ENCODE measurements at places on chromosomes 16 and 17. TPM values are rescaled to one million over a fixed set of nuclear protein-coding genes. Genes with fewer than 3 reads are reported as not detected.
A peak's percentile ranks its signal among the peaks of the same experiment; 100 is the strongest.

The FGF11 gene
- 3.0 TPM for total RNA-seq

GRCh38 chr17:38587947-38588787 lies 17.6 kb downstream of the SRCIN1 start:
- peaks cover 26% of the 10 kb centered on the region for H3K4me1 ChIP-seq
- no peaks in the 10 kb centered on the region for H3K36me3 ChIP-seq
- peaks cover 2% of the 10 kb centered on the region for H3K27me3 ChIP-seq
- no peak for DNase-seq

The KRTAP2-3 gene
- not detected for total RNA-seq

The KRT40 gene
- total RNA-seq, result not detected

GRCh38 chr16:9090101-9090959 lies 1.1 kb upstream of the HAPSTR1 start:
- peak overlapping the region; percentile 84 for H3K27ac ChIP-seq
- DNase-seq, result no peak
- H3K4me3 ChIP-seq, result peak overlapping the region; percentile 73

DNA sequence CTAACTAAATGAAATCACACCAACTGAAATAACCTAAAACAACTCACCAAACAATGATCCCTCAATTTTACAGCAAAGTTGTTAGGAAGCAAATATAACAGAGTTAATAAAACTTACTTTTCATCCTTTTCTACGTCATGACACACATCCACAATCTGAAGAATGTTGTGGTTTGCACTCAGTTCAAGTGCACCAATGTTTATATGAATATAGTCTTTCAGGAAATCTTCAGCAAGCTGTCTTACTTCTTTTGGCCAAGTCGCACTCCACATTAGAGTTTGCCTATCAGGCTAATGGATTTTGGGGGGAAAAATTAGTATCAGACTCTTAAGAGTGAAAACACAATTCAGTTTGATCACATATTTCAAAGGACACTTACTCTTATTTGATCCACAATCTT lies 3.3 kb downstream of the DDX5 start:
- no peak overlapping the region for H3K27ac ChIP-seq
- peaks cover 7% of the 10 kb centered on the region for H3K4me1 ChIP-seq
- no peak for DNase-seq
- peaks cover 45% of the 10 kb centered on the region for H3K36me3 ChIP-seq
- no peaks in the 10 kb centered on the region for H3K27me3 ChIP-seq

The MYH2 gene
- not detected for total RNA-seq

GRCh38 chr17:43360739-43361505 lies 37.9 kb upstream of the ARL4D start:
- peak; percentile 100 for DNase-seq
- no peaks in the 10 kb centered on the region for H3K4me1 ChIP-seq
- H3K27me3 ChIP-seq, result no peaks in the 10 kb centered on the region
- no peaks in the 10 kb centered on the region for H3K36me3 ChIP-seq
- peak overlapping the region; percentile 73 for H3K4me3 ChIP-seq

DNA sequence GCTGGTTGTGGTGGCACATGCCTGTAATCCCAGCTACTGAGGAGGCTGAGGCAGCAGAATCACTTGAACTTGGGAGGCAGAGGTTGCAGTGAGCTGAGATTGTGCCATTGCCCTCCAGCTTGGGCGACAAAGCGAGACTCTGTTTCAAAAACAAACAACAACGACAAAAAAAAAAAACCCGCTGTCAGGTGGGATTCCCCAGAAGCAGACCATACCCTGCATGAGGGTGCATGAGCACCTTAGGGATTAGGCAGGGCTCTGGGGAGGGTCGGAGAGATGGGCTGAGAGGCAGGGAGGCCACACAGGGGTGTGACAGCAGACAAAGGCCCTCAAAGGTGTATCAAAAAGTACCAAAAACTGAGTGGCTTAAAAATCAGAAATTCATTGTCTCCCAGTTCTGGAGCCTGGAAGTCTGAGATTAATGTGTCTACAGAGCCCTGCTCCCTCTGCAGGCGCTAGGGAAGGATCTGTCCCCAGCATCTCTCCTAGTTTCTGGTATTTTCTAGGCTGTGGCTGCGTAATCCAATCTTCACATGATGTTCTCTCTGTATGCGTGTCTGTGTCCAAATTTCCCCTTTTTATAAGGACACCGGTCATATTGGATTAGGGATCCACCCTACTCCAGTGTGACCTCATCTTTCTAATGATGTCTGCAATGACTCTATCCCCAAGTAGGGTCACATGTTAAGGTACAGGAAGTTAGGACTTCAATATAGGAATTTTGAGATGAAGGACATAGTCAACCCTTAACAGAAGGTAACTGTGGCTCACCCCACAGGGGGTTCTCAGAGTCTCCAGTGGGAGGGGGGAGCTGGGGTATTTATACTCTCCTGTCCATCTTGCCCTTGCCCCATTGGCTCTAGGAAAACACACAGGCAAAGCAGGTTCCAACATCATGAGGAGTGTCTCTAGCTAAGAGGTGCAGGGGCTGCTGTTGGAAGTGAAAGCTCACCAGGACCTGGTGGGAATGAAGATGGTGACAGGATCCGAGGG lies 13.6 kb upstream of the TVP23A start:
- H3K4me1 ChIP-seq, result peaks cover 61% of the 10 kb centered on the region
- H3K4me3 ChIP-seq, result no peak overlapping the region
- no peak for DNase-seq
- peak overlapping the region; percentile 51 for H3K27ac ChIP-seq

The FZD2 gene
- 4.3 TPM for total RNA-seq

GRCh38 chr17:82414548-82415281 lies 3.4 kb upstream of the HEXD start:
- DNase-seq, result no peak
- H3K27ac ChIP-seq, result no peak overlapping the region
- H3K4me1 ChIP-seq, result 0 out of 2 replicates have a peak, but pooled peaks cover 5% of the 10 kb centered on the region
- no peaks in the 10 kb centered on the region for H3K36me3 ChIP-seq

GRCh38 chr17:28575126-28575795 lies 1.4 kb downstream of the ALDOC start:
- H3K27ac ChIP-seq, result no peak overlapping the region
- H3K4me1 ChIP-seq, result peaks cover 29% of the 10 kb centered on the region
- H3K36me3 ChIP-seq, result peaks cover 21% of the 10 kb centered on the region
- H3K27me3 ChIP-seq, result no peaks in the 10 kb centered on the region
- peak overlapping the region; percentile 66 for H3K4me3 ChIP-seq
- no peak for DNase-seq

The CLEC19A gene
- total RNA-seq, result not detected

DNA sequence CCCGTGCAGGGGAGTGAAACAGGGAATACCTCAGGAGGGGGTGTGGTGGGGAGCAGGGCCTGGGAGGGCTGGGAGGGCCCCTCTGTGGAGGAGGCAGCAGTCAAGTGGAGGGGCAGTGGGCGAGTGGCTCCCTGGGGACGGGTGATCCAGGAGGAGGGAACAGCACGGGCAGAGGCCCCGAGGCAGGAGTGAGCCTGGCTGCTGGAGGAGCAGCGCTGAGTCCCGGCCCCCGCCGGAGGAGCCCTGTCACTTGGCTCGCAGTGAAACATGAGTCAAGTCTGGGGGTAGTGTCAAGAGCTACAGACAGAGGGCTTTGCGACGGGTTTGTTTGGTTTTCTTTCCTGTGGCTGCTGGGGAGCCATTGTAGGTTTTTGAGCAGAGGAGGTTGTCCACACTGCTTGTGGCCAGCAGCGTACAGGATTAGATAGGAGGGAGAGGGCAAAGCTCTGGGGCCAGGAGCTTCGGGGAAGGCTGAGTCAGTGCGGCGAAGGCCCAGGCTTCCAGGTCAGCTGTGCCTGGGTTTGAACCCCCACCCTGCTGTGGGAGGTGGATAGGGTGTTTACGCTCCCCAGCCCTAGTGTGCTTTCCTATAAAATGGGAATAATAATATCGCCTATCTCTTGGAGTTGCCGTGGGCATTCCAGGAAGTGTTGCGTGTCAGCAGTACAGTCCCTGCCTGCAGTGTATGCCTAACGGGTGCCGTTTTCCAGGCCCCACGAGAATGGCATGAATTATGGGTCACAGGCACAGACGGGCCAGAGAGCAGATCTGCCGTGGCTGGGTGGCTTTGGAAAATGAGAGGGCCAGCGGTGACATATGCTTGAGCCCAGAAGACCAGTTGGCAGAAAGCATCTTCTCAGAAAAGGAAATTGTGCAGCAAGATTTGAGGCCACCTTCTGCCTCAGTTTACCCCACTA lies 115.9 kb upstream of the CIBAR2 start:
- H3K4me3 ChIP-seq, result peak overlapping the region; percentile 55
- H3K27me3 ChIP-seq, result no peaks in the 10 kb centered on the region
- no peaks in the 10 kb centered on the region for H3K36me3 ChIP-seq
- H3K27ac ChIP-seq, result peak overlapping the region; percentile 98
- no peak for DNase-seq

DNA sequence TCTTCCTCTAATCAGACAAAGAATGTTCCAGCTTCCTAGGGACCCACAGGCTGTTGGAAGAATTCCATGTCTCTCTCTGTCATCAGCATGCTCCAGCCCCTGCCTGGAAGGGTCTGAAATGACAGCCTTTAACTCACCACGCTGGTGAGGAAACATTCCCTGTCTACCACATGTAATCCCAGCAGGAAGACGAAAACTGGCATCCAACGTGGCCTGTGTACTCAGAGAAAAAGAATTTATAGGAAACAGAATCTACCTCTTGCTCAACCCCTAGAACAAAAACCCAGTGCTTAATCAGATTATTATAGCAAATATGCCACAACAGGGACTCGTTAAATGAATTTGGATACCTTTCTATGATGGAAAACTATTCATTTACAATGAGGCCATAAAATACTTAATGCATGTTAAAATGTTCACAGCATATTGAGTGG lies 147.3 kb upstream of the FOXF1 start:
- no peak overlapping the region for H3K4me3 ChIP-seq
- no peaks in the 10 kb centered on the region for H3K4me1 ChIP-seq
- H3K27me3 ChIP-seq, result peaks cover 5% of the 10 kb centered on the region
- no peaks in the 10 kb centered on the region for H3K36me3 ChIP-seq
- DNase-seq, result no peak
- H3K27ac ChIP-seq, result no peak overlapping the region

DNA sequence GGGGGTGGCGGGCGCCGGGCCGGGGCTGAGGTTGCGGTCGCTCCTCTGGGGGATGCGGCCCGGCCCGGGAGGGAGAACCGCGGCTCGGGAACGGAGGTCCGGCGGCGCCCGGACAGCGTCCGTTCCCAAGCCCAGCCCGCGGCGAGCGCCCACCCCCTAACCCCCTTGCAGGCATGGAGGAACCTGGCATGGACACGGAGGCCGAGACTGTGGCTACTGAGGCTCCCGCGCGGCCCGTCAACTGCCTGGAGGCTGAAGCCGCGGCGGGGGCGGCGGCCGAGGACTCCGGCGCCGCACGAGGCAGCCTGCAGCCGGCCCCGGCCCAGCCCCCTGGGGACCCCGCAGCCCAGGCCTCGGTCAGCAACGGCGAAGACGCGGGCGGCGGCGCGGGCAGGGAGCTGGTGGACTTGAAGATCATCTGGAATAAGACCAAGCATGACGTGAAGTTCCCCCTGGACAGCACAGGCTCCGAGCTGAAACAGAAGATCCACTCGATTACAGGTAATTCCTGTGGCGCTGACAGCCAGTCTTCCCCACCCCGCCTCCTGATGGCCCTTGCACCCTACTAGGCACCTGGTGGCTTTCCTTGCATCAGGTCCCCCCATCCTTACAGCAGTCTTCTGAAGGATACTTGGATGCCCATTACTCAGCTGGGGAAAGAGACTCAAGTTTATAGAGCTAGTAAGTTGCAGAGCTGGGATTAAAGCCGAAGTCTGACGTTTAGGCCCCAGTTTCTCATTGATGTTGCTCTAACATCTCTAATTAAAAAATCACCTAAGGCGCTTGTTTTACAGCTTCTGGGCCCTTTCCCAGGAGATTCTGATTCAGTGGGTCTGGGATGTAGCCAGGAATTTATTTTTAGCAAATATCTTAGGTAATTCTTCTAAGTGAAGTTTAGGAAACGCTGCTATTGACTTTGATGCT lies 514 bp downstream of the UBFD1 start:
- no peak for DNase-seq
- no peaks in the 10 kb centered on the region for H3K4me1 ChIP-seq
- peak overlapping the region; percentile 95 for H3K27ac ChIP-seq
- peaks cover 4% of the 10 kb centered on the region for H3K36me3 ChIP-seq
- H3K4me3 ChIP-seq, result peak overlapping the region; percentile 92
